Fibroblast of lung (primary cell): ENCODE measurements at places on chromosomes 4 and X.

DNA sequence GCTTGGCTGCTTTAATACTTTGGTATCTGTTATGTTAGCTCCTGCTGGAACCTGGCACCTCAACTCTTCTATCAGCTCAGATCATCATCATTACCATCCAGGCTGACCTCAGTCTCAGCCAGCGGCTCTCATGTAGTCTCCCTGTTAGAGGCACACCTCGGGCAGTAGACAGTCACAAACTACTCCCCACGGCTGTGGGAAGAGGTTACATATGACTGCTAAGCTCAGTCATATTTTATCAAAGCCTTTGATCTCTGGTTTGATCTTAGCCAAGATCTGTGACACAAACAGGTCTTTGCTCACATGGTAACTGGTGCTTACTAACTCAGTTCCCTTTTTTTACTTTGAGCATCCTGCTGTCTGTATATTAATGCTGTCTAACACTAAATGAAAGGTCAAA lies 384.9 kb downstream of the CENPC start:
- DNase-seq = no peak

DNA sequence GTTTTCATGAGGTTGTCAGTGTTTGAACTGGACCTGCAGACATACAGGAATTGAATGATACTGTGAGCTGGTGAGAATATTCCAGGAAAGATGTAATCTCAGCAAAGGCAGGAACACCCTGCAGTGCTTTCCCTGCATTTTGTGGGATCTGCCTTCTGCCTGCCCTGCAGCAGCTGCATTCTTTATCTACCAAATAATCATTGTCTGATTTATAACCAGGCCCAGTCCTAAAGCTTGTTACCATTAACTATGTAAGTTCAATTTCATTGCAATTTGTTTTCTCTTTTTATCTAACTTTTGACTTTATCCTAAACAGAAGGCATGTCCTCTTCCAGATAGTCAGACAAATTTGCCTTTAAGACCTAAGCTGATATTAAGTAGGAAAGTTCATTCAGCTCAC lies 99.8 kb upstream of the NOCT start:
- DNase-seq = no peak

DNA sequence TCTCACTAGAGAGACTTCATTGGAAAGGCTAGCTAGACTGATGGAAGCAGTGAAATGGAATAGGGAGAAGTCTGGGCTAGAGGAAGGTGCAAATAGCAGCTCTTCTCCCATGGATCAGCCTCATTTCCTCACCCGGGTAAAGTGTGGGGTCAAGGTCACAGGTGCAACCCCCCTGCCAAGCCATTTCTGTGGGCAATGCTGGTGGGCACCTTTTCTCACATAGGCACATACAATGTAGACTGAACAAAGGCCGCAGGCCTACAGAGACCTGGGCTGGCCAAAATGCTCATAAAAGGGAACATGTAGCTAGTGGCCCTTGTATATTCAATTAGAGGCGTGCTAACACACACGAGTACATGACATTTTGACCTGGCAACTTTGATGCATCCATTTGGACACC lies 71.5 kb upstream of the EFNB1 start:
- DNase-seq = no peak

GRCh38 chrX:17361620-17362019 lies 13.4 kb upstream of the NHS start:
- no peak for DNase-seq

GRCh38 chrX:36867143-36867542 lies 141.0 kb upstream of the FAM47C start:
- peak; percentile 2 for DNase-seq

DNA sequence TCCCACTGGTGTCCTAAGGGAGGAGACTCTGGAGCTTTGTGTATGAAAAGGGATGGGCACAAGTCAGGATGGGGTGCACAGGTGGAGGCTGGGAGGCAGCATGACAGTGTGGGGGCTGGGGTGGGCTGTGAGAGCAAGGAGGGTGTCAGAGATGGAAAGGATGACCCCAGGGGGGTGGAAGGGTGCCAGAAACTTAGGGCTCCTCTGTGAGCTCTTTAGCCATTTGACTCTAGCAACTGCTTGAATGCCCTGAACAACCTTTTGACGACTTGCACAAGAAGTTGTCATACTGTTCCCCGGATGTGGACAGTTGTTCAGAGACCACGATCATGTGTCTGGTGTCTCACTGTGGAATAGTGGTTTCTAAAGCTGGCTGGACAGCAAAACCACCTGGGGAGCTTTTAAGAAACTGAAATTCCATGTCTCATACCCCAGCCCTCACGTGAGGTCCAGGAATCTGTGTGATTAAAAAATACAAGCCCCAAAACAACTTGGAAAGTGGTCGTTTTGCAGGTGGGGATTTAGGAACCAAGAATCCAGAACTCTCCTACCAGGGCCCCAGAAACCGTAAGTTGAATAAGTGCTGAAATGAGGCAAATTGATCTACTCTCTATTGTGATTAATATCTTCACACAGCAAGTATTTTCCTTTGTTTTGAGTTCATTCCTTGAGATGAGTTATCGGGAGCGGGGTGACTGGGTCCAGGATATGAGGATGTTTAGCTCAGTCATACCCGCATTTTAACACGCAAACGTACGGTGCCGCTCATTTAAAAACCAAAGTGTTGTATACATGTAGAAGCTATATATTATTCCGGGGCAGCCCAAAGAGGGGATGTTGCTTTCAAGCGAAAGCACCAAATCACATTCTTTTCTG lies 3.4 kb downstream of the RHOH start:
- DNase-seq = peak; percentile 52

GRCh38 chr4:128835498-128836222 lies 26.2 kb downstream of the JADE1 start:
- DNase-seq = peak; percentile 53

- peak; percentile 83 for DNase-seq
These were observed 452.4 kb downstream of the BCOR start for GRCh38 chrX:39645178-39645895.

DNA sequence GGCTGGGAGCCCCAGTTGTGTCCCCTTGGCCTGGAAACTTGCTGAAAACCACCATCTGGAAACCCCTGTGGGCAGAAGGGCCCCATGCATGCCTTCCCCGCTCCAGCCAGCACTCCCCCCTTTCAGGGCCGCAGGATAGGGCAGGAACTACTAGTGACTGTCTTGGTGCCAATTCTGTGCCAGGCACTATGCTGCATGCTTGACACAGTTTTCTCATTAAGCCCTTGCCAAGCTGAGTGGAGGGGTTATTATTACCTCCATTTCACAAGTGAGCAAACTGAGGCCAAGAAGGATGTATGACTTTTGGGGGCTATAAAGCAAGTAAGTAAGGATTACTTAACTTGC lies 73.6 kb upstream of the PJA1 start:
- no peak for DNase-seq

GRCh38 chr4:188228279-188228678 lies 89.0 kb downstream of the TRIML1 start:
- no peak for DNase-seq

- DNase-seq = peak; percentile 6
These were observed 46.1 kb downstream of the CCDC158 start for GRCh38 chr4:76374798-76375197.

DNA sequence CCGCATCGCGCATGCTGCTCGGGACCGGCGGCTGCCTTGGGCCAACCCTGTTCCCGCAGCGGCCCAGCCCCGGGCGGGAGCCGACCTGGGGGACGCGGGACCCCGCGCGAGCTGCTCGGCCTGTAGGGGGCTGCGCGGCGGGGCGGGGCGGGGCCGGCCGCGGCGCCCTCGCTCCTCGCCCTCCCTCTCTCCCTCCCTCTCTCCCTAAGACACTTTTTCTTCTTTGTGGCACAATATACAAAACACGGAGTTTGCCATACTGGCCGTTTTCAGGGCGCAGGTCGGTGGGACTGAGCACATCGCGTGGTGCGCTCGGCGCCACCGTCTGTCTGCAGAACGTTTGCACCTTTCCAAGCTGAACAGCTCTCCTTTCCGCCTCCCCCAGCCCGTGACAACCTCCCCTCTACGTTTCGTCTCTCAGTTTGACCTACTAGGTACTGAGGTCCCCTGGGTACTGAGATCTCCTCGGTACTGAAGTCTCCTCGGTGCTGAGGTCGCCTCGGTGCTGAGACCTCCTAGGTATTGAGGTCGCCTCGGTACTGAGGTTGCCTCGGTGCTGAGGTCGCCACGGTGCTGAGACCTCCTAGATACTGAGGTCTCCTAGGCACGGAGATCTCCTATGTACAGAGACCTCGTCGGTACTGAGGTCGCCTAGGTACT lies 261.1 kb upstream of the PLCXD1 start:
- DNase-seq = no peak

- no peak for DNase-seq
These were observed 13.3 kb upstream of the PJA1 start for GRCh38 chrX:69178592-69178991.

DNA sequence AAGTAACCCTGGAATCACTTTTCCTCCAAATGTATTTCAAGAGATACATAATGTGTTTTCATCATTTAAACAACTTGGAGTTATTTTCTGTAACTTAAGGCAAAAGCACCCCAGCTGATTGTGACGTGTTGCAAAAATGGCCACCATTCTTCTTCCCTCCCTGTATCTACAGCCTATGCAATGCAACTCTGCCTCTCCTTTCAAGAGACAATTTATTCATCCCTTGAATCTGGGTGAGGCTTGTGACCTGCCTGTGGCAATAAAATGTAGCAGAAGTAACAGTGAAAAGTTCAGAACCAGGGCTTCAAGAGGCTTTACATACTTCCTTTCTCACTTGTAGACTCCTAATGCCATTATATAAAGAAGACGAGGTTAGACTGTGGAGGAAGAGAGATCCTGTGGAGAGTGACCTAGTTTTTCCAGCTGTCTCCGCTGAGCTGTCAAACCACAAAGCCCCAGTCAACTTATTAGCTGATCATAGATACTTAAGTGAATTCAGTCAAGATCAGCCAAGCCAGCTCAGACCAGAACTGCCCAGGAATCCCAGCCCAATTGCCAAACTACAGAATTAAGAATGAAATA lies 81.0 kb upstream of the KLF3 start:
- no peak for DNase-seq

- DNase-seq = no peak
These were observed 21.3 kb downstream of the ALPK1 start for GRCh38 chr4:112318239-112319142.

GRCh38 chr4:3765271-3766035 lies 732 bp upstream of the ADRA2C start:
- peak; percentile 18 for DNase-seq

DNA sequence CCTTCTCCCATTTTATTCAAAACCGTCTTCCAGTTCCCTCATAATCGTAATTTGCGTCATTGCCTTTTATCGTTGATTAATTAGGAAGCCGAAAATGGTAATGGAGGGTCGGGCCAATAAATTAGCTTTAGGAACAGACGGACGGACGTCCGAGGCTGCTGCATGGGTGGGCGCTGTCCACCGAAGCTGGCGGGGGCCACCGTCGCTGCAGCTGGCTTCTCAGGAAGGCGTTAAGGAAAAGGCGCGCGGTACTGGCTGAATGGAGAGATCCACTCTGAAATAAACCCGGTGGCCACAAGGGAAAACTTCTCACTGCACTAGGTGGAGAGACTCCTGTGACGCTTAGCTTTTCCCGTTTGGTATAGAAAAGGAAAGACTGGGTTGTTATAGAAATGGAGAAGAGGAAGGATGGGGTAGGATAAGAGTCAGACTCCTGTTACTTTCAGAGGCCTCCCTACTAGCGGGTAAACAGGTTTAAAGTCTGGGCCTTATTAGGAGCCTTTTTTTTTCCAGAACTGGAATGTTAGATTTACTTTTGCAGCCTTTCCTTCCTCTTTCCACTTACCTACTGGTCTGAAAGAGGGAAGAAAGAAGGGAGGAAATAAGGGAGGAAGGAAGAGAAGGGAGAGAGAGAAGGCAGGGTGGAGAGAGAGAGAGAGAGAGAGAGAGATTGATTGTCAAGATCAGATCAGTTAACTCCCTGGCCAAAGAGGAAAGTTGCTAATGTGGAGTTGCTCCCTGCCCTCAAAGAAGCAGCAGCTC lies 11.3 kb upstream of the PRDM8 start:
- DNase-seq = no peak

DNA sequence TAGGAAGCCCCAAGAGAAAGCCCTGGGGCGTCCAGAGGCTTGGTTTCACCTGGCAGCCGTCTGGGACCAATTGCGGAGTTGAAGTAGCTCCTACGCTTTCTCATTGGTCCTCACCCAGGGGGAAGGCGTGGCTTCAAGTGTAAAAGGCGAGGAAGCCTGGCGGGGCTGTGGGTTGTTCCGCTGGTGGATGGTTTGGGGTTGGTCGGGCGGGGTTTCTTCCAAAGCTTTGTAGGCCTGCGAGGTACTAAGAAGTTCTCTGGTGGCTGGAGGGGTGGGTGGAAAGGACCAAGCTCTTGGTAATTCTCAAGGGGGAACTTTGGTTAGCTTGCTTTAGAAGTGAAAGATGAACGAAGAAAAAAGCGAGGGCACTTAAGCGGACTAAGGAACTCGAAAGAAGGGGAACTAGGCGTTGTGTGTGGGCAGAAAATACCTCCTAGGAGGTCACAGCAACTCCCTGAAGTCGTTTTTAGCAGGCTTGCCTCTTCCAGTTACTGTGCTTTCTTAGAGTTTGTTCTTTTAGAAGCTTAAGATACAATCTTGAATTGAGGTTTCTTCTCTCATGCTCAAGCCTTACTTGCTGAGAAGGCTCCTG lies 36.6 kb downstream of the CCNG2 start:
- no peak for DNase-seq

DNA sequence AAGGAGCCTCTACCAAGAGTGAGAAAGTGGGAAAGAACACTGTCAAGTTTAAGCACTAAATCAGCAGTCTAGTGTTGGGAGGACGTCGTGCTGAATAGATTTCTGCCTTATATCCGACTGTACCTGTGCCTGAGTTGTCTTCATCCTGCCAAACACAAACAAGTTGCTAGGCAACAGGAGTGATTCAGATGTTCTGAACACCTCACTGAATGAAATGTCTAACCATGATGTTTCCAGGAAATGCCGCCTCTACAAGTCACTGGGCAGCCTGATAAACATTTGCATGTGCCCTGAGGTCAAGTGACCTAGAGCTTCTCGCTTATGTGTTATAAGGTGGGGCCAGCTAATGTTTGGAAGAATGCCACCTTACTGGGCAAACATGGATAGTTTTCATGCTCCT lies 37.9 kb downstream of the SGMS2 start:
- DNase-seq = peak; percentile 69

GRCh38 chr4:102684610-102685052 lies 76.1 kb downstream of the MANBA start:
- DNase-seq = peak; percentile 48

DNA sequence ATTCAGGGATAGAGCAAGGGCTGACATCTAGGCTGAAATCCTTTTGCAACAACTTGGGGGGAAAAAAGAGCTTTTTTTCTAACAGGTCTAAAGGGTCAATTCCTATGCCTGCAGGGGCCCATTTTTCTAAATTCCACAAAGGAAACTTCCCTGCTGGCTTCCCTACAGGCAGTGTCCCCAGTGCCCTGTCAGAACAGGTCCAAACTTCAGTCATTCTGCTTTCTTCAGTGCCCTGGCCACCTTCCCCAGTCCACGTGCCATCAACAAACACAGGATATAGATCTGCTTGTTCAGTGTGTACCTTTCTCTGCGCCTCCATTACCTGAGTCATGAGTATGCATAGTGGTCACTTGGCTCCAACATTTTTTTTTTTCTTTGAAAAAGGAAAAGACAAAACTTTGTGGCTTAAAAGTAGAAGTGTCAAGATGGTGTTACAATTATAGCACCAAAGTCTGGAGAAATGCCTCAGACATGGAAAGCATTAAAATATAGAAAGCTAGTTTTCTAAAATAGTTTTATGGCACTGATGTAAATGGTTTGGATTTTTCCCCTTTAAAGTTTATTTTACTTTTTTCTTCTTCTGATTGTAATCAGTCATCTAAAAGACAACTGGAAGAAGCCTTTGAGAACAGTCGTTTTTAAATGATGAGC lies 84.0 kb upstream of the JADE1 start:
- DNase-seq = no peak

GRCh38 chrX:40434443-40434842 lies 146.3 kb upstream of the ATP6AP2 start:
- no peak for DNase-seq
